ENCODE measurements at places on chromosomes 2 and 18. TPM values are rescaled to one million over a fixed set of nuclear protein-coding genes. Genes with fewer than 3 reads are reported as not detected.

Gene HRH4
- not detected for total RNA-seq

DNA sequence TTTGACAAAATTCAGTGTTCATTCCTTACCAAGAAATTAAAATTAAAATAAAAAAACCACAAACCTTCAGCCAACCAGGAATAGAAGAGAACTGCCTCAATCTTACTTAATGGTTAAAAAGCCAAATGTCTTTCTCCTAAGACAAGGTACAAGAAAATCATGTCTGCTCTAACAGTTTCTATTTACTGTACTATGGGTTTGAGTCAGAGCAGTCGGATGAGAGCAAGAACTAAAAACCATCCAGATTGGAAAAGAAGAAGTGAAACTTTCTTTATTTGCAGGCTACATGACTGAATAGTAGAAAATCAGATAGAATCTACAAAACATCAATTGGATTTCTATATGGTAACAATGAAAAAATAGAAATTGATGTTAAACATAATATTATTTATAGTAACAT, 555.5 kb upstream of the TNP1 start:
- no peak for DNase-seq

DNA sequence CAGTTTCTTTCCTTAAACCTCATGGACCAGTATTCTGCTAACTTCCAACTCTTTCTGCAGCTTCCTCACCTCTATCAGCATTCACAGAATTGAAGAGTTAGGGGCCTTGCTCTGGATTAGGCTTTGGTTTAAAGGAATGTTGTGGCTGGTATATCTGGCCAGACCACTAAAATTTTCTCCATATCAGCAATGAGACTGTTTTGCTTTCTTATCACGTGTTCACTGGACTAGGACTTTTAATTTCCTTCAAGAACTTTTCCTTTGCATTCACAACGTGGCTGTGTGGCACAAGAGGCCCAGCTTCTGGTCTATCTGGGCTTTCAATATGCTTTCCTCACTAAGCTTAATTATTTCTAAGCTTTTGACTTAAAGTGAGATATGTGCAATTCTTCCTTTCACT, 33.4 kb downstream of the SP3 start:
- DNase-seq = no peak

DNA sequence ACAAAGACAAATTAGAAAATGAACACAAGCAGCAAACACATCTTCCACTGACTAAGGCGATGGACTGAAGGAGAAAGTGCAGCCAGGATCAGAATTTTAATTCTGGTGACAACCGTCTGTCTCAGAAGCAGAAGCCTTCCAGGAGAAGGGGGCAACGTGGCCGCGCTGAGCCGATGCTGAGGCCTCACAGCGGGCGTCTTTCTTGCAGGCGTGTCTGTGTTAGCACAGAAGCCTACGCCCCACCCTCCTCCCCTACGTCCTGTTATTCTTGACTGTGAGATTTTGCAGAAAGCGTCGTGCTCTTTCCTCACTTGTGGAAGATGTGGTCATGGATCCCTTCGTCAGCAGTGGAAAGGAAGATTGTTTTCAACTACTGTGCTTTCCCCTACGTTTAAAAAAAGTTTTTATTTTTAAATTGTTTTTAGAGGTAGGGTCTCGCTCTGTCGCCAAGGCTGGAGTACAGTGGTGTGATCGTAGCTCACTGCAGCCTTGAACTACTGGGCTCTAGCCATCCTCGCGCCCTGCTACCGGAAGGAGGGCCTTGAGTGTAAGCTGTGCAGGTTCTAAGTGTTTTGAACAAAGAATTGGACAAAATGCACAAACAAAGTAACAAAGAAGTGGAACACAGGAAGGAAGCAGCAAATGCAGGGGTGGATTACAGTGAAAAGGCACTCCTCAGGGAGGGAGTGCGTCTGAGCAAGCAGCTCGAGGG, 422.0 kb downstream of the GALR1 start:
- DNase-seq = peak; percentile 59

DNA sequence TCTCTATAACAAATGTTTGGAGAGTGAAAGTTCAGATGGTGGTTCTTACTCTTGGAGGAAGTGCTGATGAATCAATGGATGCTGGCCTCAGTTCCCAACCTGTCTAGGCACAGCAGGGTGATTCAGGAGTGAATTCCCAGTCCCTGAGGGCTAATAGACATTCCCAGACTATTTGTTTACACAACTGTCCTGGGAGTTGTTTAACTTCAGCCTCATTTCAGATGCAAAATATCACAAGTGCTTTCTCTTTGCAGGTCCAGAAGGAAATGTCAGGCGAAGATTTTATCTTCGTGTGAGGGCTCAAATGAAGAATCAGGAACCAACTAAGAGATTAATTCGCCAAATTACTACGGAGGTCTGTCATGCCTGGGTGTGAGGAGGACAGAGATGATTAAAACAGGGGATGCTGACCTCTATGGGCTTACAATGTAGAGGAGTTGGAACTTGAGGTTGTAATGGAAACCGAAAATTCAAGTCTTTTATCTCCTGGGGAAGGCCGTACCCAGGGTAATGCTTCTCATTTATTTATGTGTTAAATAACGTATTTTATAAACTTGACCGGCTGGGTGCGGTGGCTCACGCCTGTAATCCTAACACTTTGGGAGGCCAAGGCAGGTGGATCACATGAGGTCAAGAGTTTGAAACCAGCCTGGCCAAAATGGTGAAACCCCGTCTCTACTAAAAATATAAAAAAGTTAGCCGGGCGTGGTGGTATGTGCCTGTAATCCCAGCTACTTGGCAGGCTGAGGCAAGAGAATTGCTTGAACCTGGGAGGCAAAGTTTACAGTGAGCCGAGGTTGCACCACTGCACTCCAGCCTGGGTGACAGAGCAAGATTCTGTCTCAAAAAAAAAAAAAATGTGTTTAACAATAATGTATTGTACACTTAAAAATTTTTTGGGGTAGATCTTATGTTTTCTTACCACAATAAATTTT, 38.7 kb upstream of the SLC1A4 start:
- no peak for DNase-seq

Gene SERPINB5
- 0.20 TPM for total RNA-seq

- no peak for DNase-seq
Measured at GRCh38 chr18:78995740-78996395, 16.2 kb downstream of the SALL3 start.

Gene TSGA10
- 6.3 TPM for total RNA-seq

Gene C2orf68
- 40.4 TPM for total RNA-seq

GRCh38 chr2:215171796-215172195, 33.4 kb upstream of the ABCA12 start:
- no peak for DNase-seq

Gene MRO
- total RNA-seq = 0.57 TPM

Gene MYO3B
- total RNA-seq = 0.63 TPM

- DNase-seq = no peak
Measured at GRCh38 chr2:33634261-33634910, 35.3 kb upstream of the FAM98A start.

- no peak for DNase-seq
Measured at GRCh38 chr2:8022908-8023640, 658.8 kb upstream of the ID2 start.

- DNase-seq = no peak
Measured at GRCh38 chr2:55865096-55865835, 58.3 kb downstream of the EFEMP1 start.

GRCh38 chr2:221189431-221190067, 382.6 kb downstream of the EPHA4 start:
- DNase-seq = peak; percentile 69

Gene AKAIN1
- not detected for total RNA-seq

Gene VWA3B
- not detected for total RNA-seq

DNA sequence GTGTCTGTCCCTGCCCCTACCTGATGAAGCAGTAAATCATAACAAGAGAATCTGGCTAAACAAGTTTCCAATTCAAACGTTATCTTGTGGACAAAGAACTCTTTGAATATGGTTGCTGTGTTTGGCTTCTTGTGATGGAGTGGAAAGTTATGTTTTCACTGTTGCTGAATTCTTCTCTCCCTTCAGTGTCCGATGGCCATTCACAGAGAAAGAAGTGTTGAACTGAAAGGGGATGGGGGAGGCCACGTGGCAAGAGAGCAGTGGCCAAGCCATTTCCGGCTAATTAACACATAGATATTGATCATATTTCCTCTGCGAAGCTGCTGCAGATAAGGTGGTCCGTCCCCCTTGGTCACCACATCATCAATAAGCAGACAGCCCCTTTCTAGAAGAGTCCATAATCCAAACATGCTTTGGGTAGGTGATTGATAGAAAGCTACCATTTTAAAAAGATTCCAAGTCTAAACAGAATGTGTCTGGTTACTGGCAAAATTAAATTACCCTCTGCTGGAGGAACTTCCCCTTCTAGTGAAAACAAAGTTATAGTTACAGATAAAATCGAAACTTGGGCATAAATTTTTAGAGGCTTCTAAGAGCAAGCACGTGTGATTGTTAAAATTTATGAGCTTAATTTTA, 36.9 kb upstream of the FZD7 start:
- DNase-seq = no peak

Gene CCT7
- total RNA-seq = 529 TPM

GRCh38 chr18:55100817-55101457, 141.7 kb upstream of the CCDC68 start:
- DNase-seq = no peak

Gene HOXD3
- not detected for total RNA-seq

- DNase-seq = no peak
Measured at GRCh38 chr2:232898592-232899543, 28.8 kb downstream of the SNORC start.

- no peak for DNase-seq
Measured at GRCh38 chr2:44328750-44329149, 32.5 kb downstream of the PREPL start.

GRCh38 chr2:57497489-57498096, 549.0 kb upstream of the VRK2 start:
- peak; percentile 38 for DNase-seq

DNA sequence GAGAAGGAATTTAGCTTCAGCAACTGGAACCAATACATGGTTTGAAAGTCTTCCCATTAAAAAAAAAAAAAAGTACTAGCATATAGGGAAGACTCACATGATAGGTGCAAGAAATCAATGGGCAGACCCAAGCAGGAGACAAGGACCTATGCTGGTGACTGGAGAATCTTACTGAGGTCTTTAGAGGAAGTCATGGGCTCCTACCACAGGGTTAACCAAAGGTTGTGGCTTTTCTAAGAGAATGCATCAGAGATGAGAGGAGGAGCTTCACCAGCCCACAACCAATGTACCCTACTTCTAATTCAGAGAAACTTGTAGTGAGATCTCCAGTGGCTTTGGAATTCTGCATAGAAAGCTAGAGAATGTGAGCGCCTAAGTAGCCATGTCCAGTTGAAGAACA, 207.4 kb downstream of the NCKAP5 start:
- no peak for DNase-seq

Gene LRRFIP1
- 38.5 TPM for total RNA-seq

- no peak for DNase-seq
Measured at GRCh38 chr2:109458512-109458911, 155.3 kb downstream of the SEPTIN10 start.

- DNase-seq = peak; percentile 94
Measured at GRCh38 chr2:231411831-231412617, 16.5 kb downstream of the B3GNT7 start.

DNA sequence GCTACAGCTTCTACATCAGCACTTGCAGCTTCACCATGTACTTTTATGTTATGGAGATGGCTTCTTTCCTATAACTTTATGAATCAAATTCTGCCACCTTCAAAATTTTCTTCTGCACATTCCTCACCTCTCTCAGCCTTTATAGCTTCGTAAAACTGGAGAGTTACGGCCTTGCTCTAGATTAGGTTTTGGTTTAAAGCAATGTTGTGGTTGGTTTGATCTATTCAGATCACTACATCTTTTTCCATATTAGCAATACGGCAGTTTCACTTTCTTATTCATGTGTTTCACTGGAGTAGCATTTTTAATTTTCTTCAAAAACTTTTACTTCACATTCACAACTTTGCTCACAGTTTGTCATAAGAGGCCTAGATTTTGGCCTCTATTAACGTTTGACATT, 242.9 kb upstream of the GYPC start:
- DNase-seq = no peak

GRCh38 chr2:118752762-118753429, 94.6 kb downstream of the EN1 start:
- no peak for DNase-seq

GRCh38 chr18:8730080-8730827, 24.9 kb downstream of the MTCL1 start:
- no peak for DNase-seq

Gene TCF23
- not detected for total RNA-seq

DNA sequence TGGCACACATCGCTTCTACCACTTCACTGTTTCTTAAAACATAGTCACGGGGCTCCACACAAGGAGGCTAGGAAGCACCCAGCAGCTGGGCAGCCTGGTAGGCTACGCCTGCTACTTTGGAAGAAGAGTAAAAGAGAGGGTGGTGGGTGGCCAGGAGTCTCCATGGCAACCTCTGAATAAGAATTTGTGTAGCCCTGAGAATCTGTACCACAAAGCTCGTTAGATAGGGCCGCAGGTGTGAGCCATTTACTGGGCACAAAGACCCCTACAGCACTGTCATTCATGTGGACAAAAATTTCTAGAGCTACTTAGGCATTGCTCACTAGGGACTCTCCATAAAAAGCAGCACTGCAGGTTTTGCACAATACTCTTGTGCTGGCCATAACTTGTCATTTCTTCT, 166.4 kb upstream of the MSH6 start:
- DNase-seq = no peak

DNA sequence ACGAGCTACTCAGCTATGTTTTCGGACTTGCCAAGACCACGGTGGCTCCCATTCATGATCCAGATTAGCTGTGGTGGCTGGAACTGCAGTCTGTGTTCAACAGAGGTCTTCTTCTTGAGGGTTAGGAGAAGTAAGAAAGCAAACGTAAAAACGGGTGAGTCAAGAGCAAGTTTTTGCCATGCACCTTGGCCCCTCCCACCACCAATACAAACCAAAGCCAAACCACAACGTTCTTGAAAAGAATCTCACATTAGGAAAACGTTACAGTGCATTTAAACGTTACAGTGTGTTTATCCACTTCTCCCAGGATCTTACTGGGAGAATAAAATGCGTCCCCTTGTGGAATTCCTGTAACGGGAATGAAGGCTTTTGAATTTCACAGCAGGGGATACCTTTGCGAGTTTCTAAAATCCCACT, 725 bp downstream of the FBXO48 start:
- DNase-seq = no peak

GRCh38 chr2:38528008-38528442, 74.7 kb downstream of the HNRNPLL start:
- peak; percentile 67 for DNase-seq
